ENCODE measurements at places on chromosomes 11 and 22.

DNA sequence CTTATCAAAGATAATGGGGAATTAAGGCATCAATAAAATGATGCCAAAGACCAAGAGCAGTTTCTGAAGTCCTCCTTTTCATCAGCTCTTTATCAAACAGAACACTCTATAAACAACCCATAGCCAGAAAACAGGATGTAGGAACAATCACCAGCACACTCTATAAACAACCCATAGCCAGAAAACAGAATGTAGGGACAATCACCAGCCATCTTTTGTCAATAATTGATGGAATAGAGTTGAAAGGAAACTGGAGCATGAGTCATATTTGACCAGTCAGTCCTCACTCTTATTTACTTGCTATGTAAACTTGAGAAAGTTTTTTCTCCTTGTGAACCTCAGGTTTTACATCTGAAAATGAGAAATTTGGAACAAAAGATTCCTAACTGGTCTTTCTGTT is 10.0 kb downstream of the MS4A2 start:
- DNase-seq, result no peak

DNA sequence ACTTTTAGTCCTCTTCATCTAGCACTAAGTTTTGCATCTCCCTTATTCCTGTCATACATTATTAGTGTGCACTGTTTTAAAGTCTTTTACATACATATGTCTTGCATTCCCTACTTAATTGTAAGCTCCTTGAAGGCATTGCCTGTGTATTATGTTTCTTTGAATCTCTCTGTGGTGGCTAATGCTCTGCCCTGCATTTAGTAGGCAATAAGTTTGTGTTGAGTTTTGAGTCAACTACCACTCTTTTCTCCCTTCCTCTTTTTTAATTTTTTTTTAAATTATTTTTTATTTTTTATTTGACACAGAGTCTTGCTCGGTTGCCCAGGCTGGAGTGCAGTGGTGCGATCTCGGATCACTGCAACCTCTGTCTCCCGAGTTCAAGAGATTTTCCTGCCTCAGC is 78.9 kb downstream of the ZBTB16 start:
- no peak for DNase-seq

DNA sequence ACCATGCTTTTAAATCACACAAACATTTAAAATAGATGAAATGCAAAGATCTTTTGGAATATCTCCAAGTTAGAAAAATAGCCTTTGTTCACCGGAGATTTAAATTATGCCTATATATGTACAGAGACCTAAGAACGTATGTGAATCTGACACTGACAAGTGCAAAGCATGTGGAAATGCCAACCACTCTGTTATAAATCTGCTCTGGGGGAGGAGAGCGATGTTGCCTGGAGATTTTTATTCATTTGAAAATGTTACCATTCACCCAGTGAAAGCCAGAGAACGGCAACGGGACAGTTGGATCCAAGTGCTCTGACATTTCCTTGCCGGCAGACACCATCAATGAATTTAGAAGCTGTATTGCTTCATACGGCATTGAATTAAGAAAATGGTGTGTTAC is 39.8 kb upstream of the BMAL1 start:
- no peak for DNase-seq

GRCh38 chr11:131652231-131652630 is 281.8 kb downstream of the NTM start:
- no peak for DNase-seq

DNA sequence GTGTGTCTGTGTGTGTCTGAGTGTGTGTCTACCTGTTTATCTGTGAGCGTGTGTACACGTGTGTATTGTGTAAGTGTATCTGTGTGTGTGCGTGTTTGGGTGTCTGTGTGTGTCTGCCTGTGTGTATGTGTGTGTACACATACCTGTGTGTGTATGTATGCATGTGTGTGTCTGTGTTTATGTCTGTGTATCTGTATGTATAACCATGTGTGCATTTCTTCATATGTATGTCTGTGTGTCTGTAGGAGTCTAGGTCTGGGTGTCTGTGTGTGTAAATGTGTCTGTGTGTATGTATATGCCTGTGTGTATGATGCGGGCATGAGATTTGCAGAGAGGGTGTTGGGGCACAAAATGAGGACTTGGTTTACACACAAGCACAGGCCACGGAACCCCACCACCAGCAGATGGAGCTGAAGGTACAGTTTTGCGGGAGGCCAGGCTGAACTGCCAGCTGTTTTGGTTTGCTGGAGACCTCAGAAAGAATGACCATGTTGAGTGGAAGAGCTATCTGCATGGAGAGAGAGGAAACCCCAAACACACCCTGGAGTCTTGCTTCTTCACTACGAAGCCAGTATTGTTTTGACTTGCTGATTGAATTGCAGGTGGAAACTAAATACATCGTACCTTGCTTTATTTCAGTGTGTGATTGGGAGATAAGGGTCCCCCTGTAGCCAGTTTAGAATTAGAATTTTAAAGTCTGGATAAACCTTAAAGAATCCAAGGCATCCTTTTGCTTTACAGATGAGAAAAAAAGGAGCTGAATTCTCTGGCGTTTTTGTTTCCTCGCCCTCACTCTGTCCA is 497.2 kb downstream of the NTM start:
- no peak for DNase-seq

DNA sequence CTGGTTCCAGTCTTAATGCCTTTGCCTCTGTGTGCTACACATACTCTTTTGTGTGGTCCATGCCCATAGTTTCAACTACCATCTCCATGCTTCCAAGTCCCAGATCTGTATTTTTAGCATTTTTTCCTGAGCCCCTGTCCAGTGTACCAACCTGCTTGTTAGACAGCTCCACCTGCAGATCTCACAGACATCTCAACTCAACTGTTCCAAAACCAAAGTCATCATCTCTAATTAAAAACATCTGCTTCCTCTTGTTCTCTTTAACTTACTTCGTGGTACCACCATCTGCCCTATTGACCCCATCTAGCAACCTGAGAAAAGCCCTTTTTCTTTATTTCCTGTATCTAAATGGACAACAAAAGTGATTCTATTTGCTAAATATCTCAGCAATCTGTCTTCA is 8.6 kb upstream of the KMT2A start:
- DNase-seq, result no peak

DNA sequence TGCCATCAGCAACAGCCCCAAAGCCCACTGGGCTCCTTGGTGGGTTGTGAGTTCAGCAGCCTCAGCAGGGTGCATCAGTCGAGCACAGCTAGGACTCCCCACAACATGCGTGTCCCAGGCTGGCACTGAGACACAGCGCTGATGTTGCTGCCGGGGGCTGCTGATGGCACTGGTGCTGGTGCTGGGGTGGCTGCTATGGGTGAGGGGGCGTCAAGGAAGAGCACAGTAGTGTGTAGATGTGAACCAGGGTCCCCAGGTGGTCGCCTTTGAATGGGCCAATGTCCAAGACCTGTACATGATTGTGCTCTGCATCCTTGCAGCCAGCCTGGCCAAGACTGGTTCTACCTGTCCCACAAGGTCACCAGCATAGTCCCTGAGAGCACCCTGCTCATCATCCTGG is 121.3 kb upstream of the SERPIND1 start:
- no peak for DNase-seq

DNA sequence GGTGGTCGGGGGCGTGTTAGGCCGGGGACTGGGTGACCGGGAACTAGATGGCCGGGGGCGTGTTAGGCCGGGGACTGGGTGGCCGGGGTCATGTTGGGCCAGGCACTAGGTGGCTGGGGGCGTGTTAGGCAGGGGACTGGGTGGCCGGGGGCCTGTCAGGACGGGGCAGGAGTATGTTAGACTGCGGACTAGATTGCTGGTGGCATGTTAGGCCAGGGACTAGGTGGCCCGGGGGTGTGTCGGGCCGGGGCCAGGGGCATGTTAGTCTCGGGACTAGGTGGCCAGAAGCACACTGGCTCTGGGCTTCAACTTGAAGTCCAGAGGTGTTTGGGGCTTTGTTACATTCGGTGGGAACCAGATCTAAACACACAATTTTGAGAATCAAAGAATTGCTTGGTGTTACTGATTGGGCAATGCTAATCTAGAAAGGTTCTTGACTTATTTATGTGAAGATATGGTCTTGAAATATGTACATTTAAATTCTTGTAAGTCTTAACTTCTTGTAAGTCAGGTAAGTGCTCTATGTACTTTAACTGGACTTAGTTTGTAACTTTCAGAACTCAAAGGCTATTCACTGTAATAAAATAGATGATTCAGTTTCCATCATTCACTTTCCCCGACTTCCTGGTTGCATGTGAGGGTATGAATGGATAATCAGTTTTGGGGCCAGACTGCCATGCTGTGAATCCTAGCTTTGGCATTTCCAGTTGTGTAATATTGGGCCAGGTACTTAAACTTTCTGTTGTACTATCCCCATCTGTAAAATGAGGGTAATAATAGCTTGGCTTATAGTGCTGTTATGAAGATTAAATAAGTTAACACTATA is 1.1 kb downstream of the EXT2 start:
- DNase-seq, result no peak

- DNase-seq, result no peak
These were observed 354.4 kb downstream of the SOX6 start for GRCh38 chr11:16001899-16002426.

GRCh38 chr11:126838779-126839178 is 161.8 kb downstream of the KIRREL3 start:
- no peak for DNase-seq

DNA sequence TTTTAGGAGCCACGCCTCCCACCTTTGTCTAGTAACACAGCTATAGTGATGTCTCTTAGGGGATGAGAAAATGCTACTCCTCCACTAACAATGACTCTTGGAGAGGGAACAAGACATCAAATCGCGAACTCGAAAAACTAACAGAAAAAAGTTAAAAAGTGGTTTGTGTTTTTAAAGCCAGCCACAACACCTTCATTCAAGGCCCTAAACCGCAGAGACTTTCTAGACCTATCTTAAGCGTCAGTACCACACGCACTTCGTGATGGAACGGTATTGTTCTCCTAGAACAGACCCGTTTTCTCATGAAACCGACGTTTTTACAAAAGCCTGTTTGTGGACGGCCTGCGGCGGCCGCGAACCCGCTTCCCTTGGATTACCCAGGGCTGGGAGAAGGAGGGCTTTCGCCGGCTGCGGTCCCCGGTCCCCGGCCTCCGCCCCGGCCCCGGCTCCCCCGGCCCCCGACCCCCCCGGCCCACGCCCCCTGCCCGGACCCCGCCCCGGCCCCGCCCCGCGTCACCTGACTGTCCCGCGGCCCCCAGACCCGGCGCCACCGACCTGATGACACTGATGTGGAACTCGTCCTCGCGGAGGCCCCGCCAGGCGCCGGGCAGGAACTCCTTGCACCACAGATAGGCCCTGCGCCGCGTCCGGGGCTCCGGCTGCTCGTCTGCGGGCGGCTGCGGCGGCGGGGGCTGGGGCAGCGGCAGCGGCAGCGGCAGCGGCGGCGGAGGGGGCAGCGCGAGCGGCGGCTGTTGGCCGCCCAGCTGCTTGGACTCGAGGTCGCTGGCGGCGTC is 718 bp downstream of the CHKA start:
- no peak for DNase-seq

DNA sequence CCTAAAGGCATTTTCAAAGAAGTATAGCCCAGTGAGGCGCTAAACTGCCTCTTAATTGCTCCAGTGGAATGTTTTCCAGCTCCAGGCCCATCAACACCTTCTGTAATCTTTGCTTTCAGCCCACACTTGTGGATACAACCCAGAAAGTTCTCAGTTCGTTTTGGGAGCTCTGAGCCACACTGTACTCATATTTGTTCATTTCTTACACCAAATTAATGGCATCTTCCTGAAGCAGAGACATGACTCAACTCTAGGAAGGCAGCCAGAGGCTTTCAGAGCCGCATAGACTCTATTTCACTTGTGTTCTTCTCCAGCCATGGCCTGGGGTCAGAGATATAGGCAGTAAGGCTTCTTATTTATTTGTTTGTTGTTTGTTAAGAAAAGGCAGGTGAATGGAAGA is 175.5 kb upstream of the NCAM1 start:
- no peak for DNase-seq

DNA sequence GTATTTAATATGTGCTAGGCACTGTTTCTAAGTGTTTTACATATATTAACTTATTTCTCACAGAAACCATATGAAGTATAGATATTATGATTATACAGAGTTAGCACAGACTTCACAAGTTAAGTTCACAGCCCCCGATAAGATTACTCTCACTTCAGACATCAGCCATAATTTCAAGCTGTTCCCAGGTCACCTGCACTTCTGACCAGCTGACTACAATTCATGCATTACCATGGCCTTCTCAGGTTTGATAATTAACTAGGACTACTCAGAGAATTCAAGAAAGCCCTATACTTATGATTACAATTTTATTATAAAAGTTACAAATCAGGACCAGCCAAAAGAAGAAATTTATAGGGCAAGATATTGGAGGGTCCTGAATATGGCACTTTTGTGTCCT is 68.2 kb upstream of the RRM1 start:
- no peak for DNase-seq

DNA sequence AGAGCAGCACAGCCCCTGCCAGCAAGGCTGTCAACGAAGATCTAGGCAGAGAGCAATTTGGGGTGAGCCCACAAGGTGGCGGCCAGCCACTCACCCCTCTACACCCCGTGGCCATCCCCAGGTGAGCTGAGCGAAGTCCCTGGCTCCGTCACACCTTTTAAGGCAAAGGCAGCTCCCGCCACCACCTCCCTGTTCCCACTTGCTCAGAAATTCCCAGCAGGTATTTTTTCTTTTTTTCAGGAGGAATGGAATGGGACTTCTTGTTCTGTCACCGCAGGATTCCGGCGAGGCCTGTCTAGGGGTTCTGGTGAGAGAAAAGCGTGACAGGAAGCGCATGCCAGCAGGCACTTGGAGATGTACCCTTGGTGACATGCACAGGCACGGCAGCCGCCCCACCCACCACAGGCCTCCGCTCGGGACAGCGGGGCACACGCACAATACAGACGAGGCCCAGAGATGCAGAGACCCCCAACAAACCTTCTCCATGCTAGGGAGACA is 10.0 kb downstream of the RPL3 start:
- DNase-seq, result no peak

GRCh38 chr11:10678101-10678500 is 15.5 kb downstream of the IRAG1 start:
- DNase-seq, result no peak

GRCh38 chr11:87338046-87338639 is 300.4 kb downstream of the TMEM135 start:
- no peak for DNase-seq

DNA sequence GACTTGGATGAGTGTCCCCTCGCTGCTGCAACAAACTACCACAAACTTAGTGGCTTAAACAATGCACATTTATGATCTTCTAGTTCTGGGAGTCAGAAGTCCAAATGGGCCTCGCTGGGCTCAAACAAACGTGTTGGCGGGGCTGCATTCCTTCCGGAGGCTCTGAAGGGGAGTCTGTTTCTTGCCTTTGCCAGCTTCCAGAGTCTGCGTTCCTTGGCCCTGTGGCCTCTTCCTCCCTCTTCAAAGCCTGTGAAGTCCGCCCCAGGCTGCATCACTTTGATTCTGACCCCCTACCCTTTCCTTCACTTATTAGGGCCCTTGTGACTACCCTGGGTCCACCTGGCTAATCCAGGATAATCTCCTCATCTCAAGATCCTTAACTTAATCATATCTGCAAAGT is 80.3 kb upstream of the NECTIN1 start:
- DNase-seq, result no peak

- DNase-seq, result no peak
These were observed 32.2 kb downstream of the LIMK2 start for GRCh38 chr22:31244046-31244942.

All from stimulated activated CD4-positive, alpha-beta T cell treated with anti-CD3 and anti-CD28 coated beads, Interleukin-12 subunit alpha, Interleukin-12 subunit beta, amount 100 ng/mL, for 24 hours (primary cell).